Stimulated activated CD4-positive, alpha-beta T cell treated with anti-CD3 and anti-CD28 coated beads, TNF-alpha, amount 100 ng/mL, for 48 hours (primary cell): ENCODE measurements at places on chromosomes 16 and 17.

GRCh38 chr17:35930211-35931065 lies at the start of gene RDM1:
Gene RDM1, minus strand, starts transcription at chr17:35930773. Its CDS starts 46 bp downstream, at chr17:35930727.
- DNase-seq, result peak; percentile 81

GRCh38 chr16:80824623-80825364 lies 20.4 kb upstream of the CDYL2 start:
- no peak for DNase-seq

GRCh38 chr17:28182559-28182958 lies 136.4 kb upstream of the TMEM97 start:
- DNase-seq, result no peak

DNA sequence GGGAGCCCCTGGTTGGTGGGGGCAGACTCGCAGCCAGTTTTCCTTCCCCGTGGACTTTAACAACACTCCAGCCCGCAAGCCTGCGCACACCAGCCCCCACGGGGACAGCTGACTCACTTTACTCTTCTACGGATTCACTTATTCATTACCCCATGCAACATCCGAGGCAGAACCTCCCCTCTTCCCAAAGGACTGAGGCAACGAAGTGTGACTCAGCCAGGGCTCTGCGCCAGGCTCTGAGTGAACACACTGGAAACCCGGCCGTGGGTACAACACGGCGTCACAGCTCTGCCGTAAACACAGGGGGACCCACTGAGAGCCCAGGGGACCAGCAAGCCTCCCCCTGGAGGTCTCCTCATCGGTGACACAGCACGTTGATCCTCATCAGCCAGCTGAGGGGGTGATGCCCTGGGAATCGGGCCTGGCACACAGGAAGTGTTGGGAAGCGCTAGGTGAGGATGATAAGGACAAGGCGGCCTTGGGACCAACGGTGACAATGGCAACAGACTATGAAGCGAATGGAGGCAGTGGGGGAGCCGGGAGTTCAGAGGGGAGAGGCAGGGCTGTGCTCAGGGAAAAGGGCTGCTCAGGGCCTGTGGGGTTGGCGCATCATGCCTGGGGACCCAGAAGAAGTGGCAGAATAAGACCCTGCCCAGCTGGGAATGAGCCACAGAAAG lies 14.6 kb downstream of the COTL1 start:
- DNase-seq, result no peak

DNA sequence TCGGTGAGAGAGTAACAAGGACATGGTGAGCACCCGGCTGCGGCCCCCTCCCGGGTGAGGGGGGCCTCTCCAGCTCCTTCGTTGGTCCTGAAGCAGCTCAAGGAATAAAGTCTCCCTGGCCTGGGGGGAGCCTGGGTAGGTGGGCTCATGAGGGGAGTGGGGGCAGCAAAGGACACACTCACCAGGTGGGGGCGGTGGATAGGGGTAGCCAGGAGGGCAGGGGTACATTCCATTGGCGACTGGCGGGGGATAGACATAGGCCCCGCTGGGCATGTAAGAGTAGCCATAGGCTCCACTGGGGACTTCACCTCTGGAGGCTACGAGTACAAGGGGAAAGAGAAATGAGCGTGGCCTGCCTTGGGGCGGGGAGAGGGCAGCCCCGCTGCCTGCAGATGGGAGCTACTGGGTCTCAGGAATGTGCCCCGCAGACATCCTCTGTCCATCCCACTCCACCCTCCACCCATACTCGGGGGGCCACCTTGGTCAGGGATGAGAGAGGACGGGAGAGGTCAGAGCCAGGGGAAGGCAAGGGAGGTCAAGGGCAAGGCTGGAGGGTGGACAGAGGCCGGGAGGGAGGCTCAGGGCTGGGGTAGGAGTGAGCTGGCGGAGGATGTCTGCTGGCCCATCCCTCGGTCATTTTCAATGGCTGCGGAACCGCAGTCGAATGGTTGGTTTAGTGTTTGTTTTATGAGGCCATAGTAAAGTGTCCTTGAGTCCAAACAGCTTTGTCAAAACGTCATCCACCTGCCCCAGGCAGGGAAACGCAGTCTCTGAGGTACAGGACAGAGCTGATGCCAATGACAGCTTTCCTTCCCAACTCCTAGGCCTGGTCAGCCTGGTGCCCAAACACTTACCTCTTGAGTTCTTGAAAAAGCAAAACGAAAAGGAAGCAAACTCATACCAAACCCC lies 3.7 kb upstream of the UNC13D start:
- no peak for DNase-seq

DNA sequence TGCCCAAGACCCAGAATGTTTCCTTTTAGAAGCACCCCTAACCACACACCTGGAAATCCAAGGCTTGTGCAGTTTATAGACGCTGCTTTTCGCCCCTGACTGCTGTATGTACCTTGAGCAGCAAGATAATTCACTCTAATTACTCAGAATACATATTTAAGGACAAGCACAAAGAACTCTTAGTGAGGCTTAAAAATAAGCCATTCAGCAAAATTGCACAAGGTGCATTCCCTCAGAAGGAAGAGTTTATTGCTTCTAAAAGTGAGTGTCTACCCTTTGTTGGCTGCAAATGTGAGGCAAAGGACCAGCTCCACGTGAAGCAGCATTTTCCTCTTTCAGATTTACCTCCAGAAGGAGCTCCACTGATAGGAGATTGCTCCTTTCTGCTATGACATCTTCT lies 208.4 kb downstream of the RBFOX1 start:
- DNase-seq, result no peak

- DNase-seq, result no peak
Measured at GRCh38 chr17:62880120-62880519, 72.0 kb upstream of the MARCHF10 start.

DNA sequence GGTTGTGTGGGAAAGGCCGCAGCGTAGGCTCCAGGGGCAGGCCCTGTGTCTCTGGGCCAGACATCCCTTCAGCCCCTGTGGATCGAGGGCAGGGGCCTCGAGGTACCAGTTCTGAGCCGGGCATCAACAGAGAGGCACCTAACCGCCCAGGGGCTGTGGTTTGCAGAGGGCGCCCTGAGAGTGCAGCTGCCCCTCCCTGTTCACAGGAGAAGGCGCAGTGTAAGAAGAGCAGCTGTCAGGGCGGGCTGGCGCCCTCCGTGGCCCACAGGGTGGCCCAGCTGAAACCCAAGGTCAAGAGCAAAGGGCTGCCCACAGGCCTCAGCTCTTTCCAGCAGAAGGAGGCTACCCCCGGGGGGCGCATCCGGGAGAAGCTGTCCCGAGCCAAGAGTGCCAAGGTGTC lies 56.5 kb downstream of the ACTG1 start:
- DNase-seq, result no peak

- DNase-seq, result no peak
Measured at GRCh38 chr17:28173031-28173561, 130.6 kb downstream of the NLK start.

- DNase-seq, result no peak
Measured at GRCh38 chr17:520447-521182, 168.0 kb upstream of the RPH3AL start.

DNA sequence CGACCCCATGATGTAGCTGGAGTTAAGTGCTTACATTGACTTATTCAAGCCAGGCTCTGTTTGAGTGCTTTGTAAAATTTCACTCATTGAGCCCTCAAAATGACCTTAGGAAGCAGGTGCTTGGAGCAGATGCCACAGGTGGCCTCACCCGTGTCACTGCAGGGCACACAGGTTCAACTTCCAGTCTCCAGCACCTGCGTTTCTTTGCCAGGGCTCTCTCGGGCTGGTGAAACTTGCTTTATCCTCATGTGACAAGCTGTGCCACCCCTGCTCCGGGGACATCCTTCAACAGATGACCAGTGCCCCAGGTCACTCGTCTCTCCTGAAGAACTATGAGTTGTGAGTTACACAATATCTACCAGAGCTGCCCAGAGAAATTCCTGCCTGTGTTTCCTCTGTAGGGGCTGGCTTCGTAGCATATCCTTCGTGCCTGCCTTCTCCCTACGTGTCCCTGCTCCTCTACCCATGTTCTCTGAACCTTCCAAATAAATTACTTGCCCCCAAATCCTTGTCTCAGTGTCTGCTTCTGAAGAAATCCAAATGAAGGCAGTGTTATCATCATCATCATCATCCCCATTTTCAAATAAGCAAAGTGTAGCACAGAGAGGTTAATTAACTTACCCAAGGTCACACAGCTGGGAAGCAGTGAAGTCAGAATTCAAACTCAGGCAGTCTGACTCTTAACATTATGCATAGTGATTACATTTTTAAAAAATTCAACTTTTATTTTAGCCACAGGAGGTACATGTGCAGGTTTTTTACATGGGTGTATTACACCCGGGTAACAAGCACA lies 352.5 kb downstream of the NPIPA8 start:
- no peak for DNase-seq

- no peak for DNase-seq
Measured at GRCh38 chr16:83724585-83724984, 83.2 kb upstream of the HSBP1 start.

GRCh38 chr16:9330095-9330494 lies 238.7 kb downstream of the HAPSTR1 start:
- no peak for DNase-seq

DNA sequence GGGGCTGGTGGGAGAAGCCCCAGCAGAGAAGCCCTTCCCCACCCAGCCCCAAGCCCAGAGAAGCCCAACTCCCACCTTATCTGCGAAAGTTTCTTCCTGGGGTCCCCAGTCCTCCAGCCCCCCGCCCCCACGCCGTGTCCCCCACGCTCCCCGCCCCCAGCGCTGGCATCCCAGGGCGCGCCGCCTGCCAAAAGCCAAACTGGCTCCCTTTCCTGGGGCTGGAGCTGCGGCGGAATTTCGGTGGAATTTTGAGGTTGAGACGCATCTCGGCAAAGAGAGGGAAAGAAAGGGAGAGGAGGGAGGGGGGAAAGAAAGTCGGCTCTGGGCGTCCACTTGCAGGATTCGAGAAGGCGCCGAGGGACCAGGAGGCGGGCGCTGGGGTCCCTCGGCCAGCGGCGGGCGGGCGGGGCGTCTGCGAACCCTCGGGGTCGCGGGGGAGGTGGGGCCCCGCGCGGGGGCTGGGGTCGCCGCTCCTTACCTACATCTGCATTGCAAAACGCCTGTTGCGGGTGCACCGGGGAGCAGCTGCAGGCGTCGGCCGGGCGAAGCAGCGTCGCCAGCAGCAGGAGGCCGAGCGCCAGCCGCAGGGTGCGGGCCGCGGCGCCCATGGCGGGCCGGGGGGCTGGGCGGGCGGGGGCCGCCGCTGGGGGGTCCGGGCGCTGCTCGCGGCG lies 571 bp downstream of the TIMP2 start:
- no peak for DNase-seq

DNA sequence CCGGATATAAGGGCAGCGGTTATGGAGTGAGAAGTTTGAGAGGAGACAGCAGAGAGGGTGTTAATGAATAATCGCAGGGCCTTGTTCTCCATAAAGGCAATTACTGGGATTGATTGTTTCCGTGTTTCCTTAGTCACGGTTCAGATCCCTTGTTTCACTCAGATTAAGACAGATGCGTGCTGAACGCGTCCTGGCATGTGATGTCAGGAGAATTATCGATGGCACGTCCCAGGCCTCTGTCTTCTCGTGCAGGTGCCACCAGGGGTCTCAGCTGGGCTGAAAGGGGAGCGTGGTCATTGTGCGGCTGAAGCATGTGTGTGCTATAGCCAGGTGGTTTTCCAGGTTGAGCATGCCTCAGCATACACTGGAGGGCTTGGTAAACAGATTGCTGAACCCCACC lies 142.4 kb upstream of the NOL11 start:
- DNase-seq, result no peak

- no peak for DNase-seq
Measured at GRCh38 chr16:142405-142967, 4.0 kb upstream of the NPRL3 start.

GRCh38 chr16:65023802-65024201 lies 98.1 kb downstream of the CDH11 start:
- DNase-seq, result no peak

- no peak for DNase-seq
Measured at GRCh38 chr16:84427553-84427952, 59.2 kb downstream of the ATP2C2 start.

GRCh38 chr16:82156761-82157533 lies 13.1 kb downstream of the MPHOSPH6 start:
- DNase-seq, result no peak

DNA sequence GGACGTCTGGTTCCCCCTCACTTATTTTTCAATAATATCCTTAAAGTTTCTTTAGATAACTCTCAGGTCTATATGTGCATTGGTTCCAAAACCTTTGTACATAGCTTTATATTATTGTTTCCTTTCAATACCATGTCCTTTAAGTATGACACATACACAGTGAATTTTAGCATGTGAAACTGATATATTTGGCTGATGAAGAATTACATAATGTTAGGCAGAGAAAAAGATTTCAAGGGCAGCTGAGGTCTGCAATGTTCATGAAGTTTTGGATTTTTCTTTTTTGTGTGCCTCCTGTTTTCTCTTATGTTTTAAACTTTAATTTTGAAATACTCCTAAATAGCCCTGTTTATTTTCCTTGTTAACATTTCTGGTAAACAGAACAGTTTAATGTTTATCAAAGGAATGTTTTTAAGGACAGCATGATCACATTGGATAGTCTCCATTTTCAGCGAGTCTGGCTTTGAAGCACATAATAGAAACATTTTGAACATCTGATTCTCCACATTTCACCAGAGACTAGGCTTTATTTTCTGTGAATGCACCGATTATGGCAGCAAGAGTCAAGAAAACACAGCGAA lies 32.9 kb upstream of the FBXO47 start:
- no peak for DNase-seq

DNA sequence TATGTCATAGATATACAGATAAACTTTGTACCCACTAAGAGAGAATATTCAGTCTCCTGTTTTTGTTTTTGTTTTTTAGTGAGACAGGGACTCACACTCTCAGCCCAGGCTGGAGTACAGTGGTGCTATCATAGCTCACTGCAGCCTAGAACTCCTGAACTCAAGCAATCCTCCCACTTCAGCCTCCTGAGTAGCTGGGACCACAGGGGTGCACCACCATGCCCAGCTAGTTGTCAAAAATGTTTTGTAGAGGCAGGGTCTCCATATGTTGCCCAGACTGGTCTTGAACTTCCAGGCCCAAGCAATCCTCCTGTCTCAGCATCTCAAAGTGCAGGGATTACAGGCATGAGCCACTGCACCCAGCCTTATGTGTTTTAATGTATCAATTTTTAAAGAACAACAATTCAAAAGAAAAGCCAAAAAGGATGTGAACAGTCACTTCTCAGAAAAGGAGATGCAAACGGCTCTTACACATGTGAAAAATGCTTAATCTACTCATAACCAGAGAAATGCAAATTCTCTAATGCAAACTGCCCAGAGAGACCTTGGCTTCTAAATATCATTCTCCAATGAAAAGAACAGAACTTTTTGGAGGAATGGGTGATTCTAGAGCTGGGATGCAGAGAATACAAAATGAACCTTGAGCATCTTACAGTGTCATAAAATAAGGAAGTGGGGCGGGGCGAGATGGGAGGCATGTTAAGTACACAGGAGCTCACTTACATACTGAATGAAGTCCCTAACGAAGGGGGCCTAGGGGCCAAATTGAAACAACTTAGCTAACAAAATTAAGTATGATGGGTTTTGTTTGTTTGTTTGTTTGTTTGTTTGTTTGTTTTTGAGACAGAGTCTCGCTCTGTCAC lies 7.3 kb upstream of the CMTM3 start:
- no peak for DNase-seq
